Kidney tubule cell (primary cell): ENCODE measurements at places on chromosomes 2 and 18.

DNA sequence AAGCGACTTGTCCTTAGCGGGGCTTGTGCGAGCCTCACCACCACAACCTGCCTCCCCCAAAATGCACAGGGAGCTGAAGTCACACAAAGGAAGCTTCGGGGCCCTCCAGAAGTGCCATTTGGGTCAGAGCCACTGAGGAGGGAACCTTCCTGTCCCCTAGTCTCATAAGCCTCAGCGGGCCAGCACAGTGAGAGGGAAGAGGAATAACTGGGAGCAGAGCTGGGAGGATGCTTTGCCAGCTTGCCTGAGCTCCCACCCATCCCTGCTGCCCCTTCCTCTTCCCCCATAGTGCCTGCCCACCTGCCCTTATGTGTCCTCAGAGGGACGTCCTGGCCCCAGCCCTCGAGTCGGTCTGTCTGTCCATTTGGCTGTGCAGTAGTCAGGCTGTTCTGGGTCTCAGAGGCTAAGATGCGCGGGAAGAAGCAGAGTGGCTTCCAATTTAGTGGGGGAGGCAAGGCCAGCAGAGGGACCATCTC lies 51.8 kb upstream of the GPR17 start:
- no peak for DNase-seq

GRCh38 chr2:790081-790480 lies 112.9 kb upstream of the TMEM18 start:
- no peak for DNase-seq

- peak; percentile 17 for DNase-seq
Measured at GRCh38 chr2:33377048-33377447, 99.4 kb upstream of the RASGRP3 start.

GRCh38 chr18:38963943-38964660 lies 1398.5 kb upstream of the CELF4 start:
- DNase-seq, result no peak

GRCh38 chr2:19461504-19462255 lies 103.3 kb upstream of the OSR1 start:
- no peak for DNase-seq
